ENCODE measurements at places on chromosomes 7 and 10.

- no peak for DNase-seq
These were observed 19.0 kb downstream of the AQP1 start for GRCh38 chr7:30930621-30931020.

DNA sequence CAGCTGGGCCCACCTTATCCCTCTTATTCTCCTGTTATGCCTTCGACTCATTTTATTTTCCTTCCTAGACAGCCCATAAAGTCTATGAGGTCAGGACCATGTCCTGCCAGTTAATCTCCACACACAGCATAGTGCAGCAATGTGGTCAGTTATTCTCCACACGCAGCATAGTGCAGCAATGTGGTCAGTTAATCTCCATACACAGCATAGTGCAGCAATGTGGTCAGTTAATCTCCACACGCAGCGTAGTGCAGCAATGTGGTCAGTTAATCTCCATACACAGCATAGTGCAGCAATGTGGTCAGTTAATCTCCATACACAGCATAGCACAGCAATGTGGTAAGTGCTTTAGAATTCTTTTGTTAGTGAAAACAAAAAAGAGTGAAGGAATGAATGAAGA lies 77.8 kb downstream of the TEX36 start:
- no peak for DNase-seq

- DNase-seq = no peak
These were observed 54.7 kb upstream of the EGFR start for GRCh38 chr7:54964136-54964535.

DNA sequence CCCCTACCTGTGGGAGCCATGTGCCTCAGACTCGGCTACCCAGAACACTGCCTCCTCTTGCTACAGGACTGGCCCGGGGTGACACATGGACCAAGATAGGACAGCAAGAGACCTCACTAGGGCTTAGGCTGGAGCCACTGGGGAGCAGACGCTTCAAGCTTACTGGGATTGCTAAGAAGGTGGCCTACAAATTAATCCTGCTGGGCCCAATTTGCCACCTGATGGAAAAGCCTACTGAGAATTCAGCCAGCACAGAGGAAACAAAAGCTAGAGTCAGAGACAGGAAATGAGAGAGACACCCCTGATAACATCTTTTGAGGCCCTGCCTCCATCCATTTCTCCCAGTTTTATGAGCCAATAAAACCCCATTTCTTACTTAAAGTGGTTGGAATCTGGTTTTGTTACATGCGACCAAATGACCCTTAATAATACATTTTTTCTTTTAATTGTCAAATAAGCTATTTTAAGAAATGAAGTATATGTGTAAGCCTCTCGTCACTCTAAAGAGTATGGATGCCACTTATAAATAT lies 282.1 kb downstream of the CXCL12 start:
- DNase-seq = no peak

DNA sequence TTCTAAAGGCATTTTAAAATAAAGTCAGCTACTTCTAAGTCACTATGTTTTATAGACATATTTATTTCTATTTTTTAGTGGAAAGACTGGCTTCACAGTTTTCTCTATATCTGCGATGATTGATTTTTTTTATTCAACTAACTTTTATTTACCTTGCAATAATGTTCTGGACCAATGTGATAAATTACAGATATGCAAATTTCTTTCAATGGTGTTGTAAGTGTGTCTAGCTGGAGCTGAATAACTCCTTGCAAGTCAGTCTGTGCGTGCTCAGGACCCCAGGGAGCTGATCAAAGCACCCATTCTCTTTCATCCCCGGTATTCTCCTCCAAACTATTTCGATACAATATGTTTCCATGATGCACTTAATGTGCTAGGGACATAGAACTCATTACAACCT lies 9.7 kb downstream of the PTF1A start:
- DNase-seq = no peak

GRCh38 chr10:119803264-119803663 lies 69.4 kb downstream of the MCMBP start:
- no peak for DNase-seq

DNA sequence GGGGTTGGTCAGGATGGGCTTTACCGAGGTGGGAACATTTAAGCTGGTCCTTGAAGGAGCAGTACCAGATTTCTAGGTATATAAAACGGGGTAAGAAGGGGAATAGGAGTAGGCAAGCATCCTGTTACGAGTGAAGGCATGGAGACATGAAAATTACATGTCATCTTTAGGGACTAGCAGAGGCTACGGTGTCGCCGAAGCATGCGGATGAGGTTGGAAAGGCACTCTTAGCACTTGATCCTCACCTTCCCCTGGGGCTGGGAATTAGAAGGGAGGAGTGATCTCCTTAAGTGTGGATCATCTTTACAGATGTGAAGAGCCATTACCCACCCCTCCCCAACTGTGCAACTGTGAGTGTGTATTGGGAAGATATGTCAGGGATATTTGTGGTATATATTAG lies 13.8 kb upstream of the ZRANB1 start:
- DNase-seq = no peak

DNA sequence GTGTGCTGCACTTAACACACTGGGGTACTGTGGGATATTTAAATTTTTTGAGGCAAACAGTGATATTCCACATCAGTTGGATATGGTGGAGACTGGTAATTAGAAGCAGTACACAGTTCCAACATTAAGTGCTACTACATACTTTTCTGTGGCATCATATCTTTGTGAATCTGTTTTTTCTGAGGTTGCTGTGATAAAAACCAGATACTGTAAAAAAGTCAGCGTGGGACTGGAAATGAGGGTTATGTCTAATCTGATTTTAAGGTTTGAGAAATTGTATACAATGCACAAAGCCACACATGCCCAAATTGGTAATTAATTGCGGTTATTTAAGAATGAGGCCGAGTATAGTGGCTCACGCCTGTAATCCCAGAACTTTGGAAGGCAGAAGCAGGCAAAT lies 41.2 kb downstream of the TBC1D12 start:
- DNase-seq = no peak

DNA sequence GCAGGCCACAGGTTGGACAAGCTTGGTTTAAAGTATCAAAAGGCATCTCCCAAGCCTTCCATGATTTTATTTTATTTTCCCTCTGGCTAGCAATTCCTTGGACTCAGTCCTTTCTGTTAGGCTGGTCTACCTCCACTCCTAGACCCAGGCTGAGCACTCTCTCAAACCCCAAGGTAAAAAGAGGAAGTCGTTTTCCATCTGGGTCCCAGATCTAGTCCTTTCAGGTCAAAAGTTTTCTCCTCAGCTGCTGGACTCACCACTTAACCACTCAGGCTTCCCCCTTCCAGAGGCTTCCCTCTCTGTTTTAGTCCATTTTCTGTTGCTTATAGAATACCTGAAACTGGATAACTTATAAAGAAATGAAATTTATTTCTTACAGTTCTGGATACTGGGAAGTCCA lies 252.3 kb upstream of the MKLN1 start:
- DNase-seq = no peak

Measured in midbrain (tissue), 1 donor.